Activated CD8-positive, alpha-beta memory T cell treated with anti-CD3 and anti-CD28 coated beads for 24 hours (primary cell): ENCODE measurements at places on chromosomes 2 and 18.

GRCh38 chr2:66966631-66967030 lies 430.5 kb upstream of the ETAA1 start:
- DNase-seq, result no peak

- no peak for DNase-seq
Observed at GRCh38 chr2:57881998-57882888, 164.4 kb upstream of the VRK2 start.

GRCh38 chr2:36561237-36561944 lies 36.6 kb downstream of the FEZ2 start:
- DNase-seq, result no peak

DNA sequence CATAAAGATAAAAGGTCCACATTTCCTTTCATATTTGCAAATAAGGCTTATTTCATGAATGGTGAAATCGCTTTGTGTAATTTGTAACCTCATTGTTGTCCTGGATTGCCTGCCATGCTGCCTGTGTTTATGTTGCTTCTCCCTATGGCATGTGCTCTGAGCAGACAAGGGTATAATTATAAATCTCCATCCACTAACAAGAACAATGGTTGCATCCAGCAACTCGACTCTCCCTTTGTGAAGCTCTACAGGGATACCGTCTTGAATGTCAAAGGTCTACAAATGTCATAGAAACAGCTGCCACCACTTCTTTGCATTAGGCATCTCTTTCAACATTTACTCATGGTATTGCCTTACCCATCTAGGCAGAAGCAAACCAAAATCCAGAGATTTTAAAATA lies 209.6 kb downstream of the SLC8A1 start:
- DNase-seq, result no peak

DNA sequence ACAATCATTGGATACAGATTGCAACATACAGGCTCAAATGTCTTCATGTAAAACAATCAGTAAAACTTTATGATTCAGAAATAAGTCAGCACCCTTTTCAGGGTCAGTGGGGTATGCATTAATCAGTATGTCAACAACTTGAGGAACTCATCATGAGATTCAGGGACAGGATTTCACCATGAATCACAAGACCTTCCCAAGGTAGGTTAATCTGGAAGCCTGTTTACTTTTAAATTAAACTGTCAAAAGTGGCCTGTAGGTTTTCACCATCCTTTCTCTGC lies 104.8 kb downstream of the SP100 start:
- DNase-seq, result no peak

- peak; percentile 64 for DNase-seq
Observed at GRCh38 chr2:42359965-42360483, 993 bp downstream of the COX7A2L start.

DNA sequence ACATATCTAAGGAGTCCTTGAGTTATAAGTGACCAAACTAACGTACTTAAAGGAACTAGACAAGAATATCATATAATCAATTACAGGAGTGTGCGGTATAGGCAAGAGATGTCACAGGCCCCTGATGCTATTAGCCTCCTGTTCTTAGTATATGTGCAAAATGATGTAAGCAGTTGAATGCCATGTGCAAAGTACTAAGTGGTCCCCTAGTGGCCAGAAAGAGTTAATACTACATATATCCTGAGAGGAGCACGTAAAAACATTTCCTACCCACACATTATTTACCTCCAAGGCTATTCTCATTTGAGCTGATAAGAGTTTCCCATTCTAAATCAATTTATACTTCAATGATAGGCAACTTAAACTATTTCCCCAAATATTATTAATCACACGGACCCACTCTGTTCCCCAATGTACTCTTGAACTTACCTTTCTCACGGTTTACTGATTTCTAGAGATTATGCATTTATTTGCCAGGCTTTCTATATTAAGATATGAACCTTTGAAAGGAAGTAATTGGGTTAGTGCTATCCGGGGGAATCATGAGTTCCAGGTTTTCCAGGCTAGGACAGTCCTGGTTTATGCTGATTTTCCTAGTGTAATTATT lies 158.0 kb upstream of the KLHL14 start:
- no peak for DNase-seq

DNA sequence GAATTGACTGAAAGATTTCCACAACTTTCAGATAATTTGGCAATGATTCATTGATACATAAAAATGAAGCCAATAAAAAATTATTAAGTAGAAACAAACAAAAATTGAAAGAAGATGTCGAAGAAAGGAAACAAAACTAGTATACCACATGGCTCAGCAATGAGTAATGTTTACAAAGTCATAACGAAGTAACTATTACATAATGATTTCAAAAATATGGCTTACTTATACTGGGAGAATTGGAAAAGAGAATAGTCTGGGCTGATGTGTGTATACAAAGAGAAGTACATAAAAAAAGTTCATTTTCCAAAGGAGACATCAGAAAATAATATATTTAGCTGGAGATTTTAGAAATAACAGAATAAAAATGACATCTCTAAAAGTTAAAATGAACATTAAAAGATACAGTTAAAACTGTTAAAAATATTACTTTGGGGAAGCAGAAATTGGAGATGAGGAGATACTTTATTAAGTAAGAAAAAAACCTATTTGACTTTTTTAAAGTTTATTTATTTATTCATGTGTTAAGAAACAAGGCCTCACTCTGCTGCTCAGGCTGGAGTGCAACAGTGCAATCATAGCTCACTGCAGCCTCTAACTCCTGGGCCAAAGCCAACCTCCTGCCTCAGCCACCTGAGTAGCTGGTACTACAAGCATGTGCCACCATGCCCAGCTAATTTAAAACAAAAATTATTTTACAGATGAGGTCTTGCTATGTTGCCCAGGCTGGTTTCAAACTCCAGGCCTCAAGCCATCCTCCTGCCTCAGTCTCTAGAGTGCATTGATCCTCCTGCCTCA lies 409.7 kb upstream of the PIK3C3 start:
- no peak for DNase-seq

DNA sequence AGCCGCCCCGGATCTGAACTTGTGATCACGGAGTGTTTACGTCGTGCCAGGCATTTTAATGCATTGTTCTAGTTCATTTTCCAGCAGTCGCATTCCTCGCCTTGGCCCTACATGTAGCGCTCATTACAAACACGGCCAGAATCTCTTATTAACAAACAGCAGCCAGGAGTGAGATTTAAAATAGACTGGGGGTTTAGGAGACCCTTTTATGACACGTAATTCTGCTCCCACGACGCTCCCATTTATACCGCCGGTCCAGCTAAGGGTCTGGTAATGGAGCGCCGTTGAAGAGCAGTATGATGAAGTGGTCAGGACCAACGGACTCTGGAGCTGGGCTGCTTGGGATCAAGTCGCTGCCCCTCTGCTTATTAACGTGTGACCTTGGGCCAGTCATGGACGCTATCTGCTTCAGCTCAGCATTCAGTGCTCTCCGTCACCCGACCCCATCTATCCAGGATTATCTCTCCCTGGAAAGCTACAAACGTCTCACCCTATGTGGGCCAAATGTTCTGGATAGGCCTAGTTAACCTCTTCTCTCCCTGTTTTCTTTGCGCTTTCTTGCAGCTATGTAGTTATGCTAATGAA lies 745 bp downstream of the MSH2 start:
- no peak for DNase-seq

DNA sequence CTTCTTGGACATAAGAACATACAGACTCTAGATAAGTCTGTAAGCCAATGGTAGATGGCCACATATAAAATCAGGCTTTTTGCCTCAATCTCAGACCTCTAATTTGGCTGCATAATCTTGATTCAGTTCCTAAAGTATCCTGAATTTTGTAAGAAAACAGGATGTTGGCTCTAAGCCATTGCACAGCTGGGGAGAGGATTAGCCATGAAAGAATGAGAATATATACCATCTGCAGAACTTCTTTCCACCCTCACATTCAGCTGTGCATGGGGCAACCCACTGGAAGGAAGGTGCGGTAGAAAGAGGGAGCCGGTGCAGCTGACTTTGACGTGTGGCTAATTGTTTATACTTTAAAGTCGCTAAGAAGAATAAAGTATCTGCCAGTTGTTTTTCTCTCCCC lies 1061.6 kb upstream of the FAM98A start:
- no peak for DNase-seq

GRCh38 chr2:166126007-166126639 lies 1.7 kb downstream of the SCN1A start:
- DNase-seq, result no peak

- no peak for DNase-seq
Observed at GRCh38 chr2:98335271-98335670, 11.0 kb upstream of the CNGA3 start.

- no peak for DNase-seq
Observed at GRCh38 chr18:63079114-63079513, 240.5 kb downstream of the BCL2 start.

- no peak for DNase-seq
Observed at GRCh38 chr18:13138420-13139139, 80.0 kb upstream of the LDLRAD4 start.

DNA sequence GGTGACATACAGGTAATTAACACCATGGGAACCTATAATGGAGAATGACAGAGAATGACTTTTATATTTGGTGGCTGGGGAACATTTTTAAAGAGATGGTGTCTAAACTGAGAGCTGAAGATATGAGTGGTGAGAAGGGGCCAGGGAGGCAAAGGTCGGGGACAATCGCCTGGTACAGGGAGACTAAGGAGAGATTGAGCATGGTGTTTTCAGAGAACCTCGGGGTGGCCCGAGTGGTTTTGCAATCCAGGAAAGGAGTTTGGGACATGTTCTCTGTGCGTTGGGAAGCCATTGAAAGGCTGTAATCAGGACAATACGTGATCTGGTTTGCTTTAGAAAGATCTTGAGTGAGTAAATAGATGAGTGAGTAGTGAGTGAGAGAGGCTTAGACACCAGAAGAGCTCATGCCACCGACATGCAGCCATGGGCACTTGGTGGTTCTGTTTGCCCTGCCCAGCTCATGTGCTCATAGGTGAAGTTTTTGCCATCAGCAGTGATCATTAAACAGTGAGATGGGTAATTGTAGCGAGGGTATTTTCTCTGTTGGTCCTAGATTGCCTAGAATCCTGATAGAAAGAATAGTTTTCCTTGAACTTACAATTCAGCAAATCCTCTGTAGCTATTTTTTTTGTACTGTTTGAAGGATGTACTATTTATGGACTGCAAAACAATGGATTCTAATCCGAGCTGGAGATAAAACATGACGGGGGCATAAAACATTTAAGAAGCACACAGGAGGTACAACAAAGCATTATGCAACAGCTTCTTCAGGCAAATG lies 114.7 kb downstream of the SH3RF3 start:
- DNase-seq, result peak; percentile 13

DNA sequence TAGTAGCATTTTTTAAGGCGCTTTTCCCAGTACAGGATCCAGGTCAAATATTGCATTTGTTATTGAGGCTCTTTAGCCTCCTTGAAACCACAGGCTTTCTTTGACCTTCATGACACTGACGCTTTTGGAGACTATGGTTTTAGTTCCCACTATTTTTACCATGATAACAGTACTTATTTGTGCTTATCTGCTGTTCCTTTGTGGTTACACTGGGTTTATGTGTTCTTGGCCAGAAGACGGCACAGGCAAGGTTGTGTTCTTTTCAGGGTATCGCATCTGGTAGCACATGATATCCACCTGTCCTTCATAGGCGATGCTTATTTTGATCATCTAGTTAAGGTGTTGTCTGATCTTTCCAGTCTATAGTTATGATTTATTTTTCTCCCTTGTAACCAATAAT lies 16.8 kb upstream of the MBOAT2 start:
- no peak for DNase-seq

DNA sequence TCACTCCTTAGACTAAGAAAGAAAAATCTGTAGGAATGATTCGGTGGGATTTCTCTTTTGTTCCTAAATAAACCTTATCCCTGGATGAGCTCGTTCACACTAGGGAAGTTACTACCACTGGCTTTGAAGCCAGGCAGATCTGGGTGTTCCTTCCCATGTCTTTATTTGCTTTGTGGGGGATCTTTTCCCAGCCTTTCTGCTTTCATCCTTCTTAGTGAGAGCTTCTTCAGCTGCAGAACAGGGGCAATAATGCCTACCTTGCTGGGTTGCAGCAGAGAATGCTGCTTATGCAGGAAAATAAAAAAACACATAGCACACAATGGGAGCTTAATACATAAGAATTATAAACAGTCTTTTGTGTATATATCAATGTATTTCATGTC lies 292.1 kb downstream of the SOX11 start:
- no peak for DNase-seq

DNA sequence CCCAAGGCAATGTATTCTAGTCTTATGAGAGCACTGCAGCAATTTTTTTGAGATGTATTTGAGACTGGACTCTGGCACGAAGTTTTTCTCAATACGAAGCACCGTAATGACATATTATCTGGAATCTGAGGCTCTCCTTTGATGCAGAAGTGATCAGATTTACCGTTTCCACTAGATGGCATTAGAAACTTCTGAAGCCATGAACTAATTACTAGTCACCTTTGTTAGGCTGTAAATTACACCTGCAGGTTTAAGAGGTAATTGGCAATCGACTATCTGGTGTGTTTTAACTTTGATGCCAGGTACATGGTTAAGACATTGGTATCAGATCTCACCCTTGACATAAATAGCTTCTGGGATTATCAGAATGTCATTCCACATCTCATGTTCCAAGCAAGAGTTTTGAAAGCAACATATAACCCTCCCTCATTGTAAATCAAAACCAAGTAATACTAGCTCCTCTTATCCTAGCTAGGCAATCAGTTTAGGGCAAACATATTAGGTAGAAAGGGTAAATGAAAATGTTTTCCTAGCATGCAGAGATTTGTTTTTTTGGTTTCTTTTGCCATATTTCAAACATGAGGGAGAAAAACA lies 254.6 kb upstream of the SPRED2 start:
- DNase-seq, result no peak

- peak; percentile 59 for DNase-seq
Observed at GRCh38 chr2:138829326-138829919, 49.2 kb upstream of the NXPH2 start.

DNA sequence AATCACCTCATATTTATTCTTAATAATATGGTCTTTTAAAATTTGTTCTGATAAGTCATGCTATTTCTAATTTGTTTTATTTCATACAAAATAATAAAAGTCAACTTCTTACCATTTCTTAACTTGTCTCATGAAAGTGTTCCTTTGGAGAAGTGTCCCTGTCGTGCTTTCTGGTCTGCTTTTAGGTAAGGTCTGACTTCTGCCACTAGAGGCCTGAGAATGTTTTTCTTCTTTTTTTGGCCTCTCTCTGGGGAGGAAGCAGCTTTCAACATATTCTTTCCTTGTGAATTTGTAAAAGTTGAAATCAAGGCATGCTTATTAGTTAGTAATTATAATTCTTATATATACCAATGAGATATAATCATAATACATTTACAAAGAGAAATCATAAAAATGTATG lies 39.4 kb downstream of the MAP2 start:
- DNase-seq, result no peak

DNA sequence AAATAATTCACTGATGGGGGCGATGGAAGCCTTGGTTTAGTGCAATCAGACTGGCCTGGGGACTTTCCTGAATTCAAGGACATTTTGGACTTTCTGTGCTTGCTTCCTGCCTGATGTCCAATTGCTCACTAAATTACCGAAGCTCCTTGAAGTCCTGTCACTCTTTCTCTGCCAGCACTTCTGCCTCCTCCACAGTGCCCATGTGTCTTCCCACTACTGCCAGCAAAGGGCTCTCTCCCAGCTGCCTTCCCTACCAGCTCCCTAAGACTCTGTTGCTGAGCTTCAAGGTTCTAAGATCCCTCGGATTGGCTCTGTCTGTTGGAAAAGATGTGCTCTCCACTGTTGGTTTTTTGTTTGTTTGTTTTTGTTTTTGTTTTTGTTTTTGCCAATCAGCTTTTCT lies 158.1 kb downstream of the MTCL1 start:
- no peak for DNase-seq
